ENCODE measurements at places on chromosomes 12 and 14.
A peak's percentile ranks its signal among the peaks of the same experiment; 100 is the strongest.

GRCh38 chr12:14828892-14829291 is 14.4 kb downstream of the ART4 start:
- no peak for DNase-seq

- DNase-seq = no peak
These were observed 310.9 kb downstream of the ADGRD1 start for GRCh38 chr12:131264635-131265034.

DNA sequence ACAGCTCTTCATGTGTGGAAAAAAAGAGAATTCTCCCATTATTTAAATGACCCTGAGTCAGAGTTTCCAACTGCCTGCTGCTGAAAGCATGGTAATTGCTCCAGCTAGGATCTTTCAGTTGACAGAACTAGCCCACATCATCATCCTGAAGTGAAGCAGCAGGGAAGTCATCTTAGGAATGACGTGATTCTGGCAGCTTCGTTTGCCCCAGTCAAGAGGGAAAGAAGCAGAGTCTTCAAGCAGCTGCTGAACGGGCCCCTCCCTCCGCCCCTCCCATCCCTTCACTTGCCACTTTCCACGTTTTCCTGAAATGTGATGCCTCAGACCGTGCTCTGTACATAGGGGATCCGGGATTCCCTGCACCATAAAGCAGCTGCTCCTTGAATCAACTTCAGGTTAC is 455.0 kb upstream of the TMEM132C start:
- DNase-seq = no peak

- DNase-seq = no peak
These were observed 307.5 kb downstream of the EMP1 start for GRCh38 chr12:13504074-13504473.

DNA sequence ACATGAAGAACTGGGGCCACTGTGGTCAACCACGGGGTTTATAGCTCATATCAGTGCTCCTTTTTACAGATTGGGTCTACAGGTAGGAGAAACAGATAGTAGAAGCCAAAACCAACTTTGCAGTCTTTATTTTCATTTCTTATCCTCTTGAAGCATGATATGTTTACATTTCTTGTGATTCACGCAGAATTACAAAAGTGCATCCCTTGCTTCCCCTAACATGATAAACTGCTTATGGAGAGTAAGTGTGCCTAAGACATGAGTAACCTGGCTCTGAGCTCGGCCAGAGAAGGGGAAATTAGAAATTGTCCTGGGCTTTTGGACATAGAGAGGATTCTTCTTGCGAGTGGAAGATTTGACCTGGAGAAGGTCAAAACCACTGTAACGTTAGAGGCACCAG is 18.4 kb downstream of the PWP1 start:
- DNase-seq = no peak

DNA sequence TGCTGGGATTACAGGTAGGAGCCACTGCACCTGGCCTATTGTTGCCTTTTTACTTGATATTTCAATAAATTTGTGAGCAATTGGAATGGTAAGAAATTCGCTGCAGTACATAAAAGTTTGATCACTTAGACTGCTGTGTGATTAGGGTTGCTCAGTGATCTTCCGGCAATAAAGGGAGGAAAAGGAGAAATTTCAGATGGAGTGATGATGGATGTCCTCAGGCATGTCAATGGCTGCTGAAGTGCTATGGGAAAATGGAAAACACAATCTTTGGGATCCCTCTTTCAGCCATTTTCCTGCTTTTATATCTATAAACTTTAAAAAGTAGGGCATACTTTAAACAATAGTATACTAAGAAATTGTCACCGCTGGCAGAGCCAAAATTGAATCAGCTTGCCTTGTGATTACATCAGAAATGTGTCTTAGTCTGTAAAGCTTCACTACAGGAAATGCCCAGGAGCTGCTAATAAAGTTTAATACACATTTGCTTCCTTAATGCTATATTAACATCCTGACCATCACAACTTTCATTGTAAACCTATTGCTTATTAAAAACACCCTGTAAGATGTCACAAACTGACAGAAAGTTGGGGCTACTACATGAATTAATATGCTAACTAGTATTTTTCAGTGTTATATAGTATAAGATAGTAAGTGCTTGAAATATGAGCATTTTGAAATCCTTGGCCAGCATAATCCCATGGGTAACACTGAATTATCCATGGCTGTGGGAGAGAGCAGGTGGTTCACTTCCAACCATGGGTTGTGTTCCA is 13.7 kb upstream of the FBXL14 start:
- no peak for DNase-seq

- no peak for DNase-seq
These were observed 214.2 kb downstream of the SUDS3 start for GRCh38 chr12:118590406-118591150.

GRCh38 chr12:128672893-128673292 is 150.9 kb downstream of the SLC15A4 start:
- DNase-seq = no peak

- peak; percentile 66 for DNase-seq
These were observed at the start of gene B3GNT4 for GRCh38 chr12:122203301-122204166. Gene B3GNT4, plus strand, starts transcription at chr12:122203709. Its CDS starts 910 bp downstream, at chr12:122204619.

GRCh38 chr14:68952531-68953195 is 26.4 kb downstream of the ACTN1 start:
- DNase-seq = no peak

- DNase-seq = no peak
These were observed 12.9 kb upstream of the TMBIM6 start for GRCh38 chr12:49728446-49728845.

GRCh38 chr12:18716236-18716635 is 21.6 kb downstream of the PLCZ1 start:
- no peak for DNase-seq

DNA sequence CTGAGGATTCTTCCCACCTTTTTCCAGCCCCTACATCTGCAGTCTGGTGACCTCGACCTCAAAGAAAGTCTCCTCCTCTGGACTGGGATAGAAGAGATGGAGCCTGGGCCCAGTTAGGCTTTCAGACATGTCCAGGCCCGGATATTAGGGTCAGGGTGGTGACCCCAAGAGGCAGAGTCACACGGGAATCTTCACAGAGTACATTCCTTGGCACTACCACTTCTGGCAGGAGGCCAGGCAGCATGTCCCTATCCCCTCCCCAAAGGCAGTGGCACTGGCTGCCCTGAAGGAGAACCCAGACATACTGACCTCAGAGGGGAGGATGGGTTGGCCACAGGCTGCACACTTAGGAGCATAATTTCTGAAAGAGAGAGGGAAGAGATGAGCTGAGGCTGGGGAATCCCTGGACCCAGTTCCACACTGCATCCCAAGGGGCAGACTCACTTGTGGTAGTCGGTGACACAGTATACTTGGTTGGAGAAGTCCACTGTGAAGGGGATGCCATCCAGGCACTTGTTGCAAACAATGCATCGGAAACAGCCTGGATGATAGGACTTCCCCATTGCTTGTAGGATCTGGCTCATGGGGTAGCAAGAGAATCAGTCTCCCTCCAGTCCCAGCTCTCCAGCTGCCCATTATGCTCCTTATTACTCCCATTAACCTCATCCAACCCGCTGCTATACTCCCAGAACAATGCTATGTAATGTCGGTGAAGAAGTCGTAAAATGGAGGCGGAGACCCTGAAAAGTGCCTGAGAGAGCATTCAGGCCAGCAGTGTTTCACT is 7.6 kb downstream of the AJUBA start:
- no peak for DNase-seq

DNA sequence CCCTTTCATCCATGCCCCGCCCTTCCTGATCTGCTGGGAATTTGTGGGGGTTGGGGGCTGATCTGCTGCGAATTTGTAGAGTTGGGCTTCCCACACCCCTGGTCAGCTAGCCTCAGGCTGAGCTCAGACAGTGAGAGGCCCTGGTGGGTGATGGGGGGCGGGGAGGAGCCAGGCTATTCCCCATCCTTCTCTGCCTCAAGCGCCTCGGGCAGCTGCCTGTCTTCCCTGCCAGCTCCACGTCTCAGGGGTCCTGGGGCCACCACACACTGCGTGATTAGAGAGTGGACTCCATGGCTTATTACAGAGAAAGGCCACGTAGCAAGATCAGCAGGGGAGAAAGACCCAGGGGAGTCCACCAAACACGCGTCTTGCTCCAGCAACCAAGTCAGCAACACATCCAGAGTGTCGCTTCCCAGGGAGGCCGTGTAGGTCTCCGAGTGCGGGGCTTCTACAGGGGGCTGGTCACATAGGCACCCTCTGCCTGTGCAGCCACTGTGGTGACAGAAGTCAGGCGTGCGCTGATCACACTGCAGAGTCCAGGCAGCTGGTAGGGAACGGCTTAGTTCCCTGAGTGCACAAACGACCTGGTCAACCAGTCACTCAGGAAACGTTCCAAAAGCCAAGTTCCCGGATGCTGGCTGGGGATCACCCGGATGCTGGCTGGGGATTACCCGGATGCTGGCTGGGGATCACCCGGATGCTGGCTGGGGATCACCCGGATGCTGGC is 254.4 kb upstream of the SFSWAP start:
- no peak for DNase-seq

- DNase-seq = no peak
These were observed 9.5 kb downstream of the PLEKHG3 start for GRCh38 chr14:64713677-64714076.

- no peak for DNase-seq
These were observed 239.4 kb downstream of the PAWR start for GRCh38 chr12:79451365-79451764.

- no peak for DNase-seq
These were observed 14.8 kb downstream of the LDHB start for GRCh38 chr12:21642707-21643389.

GRCh38 chr14:50321009-50321660 is 9.0 kb downstream of the DMAC2L start:
- peak; percentile 37 for DNase-seq

DNA sequence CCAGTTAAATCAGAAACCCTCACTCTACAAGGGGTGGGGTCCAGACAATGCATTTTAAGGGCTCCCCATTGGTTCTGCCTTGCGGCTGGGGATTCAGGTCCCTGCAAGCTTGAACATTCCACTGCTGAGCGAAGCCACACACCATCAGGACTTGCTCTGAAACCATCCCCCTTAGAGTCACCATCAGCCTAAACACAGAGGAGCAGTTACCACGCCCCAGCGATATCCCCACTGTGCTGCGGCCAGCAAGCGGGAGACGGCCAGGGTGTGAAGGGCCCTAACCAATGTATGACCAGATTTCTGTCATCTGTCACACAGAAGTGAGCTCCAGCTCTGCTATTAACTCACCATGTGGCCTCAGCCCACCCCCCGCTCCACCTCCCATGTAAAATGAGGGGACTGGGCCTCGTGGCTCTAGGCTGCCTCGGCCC is 29.7 kb downstream of the CCDC88C start:
- DNase-seq = no peak

- DNase-seq = no peak
These were observed 17.8 kb upstream of the PPP2R5C start for GRCh38 chr14:101743701-101744100.

DNA sequence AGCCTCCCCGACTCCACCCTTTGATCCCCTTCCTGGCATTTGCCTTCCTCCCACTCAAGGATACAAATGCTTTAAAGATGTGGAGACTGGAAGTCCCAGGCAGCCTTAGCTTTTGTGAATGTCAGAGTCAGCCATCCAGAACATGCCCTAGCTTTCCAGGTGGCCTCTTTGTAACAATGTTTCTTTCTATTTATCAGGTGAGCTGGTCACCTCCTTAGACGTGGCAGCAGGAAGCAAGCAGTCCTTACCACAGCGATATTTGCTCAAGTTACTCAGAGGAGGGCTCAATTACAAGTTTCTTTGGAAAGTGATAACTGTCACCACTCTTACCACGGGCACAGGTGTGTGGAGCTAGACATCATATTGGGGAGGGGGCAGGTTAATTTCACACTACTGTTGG is 4.9 kb downstream of the GALNT6 start:
- DNase-seq = no peak

DNA sequence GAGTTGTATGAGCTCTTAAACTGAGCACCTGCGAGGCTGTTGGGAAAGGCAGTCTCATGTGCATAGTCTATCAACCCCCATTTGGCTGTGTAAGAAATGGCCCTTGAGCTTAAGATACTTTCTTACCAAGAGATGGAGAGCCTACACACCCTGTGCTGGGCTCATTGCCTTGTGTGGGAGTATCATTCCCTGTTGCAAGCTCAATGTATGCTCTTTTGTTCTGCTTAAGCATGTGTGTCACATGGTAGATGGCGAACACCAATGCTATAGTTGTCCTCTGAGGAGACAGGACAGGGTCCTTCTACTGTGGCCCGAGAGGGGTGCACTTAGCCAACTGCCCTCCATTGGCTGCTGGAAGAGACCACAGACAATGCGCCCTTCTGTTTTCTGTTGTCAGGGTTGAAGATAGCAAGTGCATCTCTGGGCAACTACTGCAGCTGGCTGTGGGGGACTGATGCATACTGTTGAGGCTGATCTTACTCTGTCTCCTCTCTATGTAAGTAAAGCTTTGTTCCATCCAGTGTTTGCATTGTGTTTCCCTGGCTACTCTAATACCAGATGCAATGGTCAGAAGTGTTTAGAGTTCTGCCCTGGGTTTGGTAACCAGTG is 79.5 kb downstream of the PTPRB start:
- no peak for DNase-seq

- DNase-seq = no peak
These were observed 101.9 kb downstream of the SLC8A3 start for GRCh38 chr14:70086685-70087379.

- DNase-seq = no peak
These were observed 27.8 kb upstream of the AEBP2 start for GRCh38 chr12:19411234-19412204.

DNA sequence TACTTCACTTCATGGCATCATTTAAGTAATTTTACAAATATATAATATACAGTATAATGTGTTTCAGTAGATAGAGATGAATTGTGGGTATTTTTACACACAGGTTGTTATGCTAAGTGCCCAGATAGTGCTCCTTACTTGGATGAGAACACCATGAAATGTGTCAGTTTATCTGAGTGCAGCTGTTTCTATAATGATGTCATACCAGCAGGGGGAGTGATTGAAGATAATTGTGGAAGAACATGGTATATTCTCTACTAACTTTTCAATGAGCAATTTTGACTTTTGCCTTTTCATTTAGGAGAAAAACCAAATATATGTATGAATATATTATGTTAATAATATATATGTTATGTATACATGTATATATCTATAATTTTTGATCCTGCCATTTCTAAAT is 221.6 kb downstream of the LRRK2 start:
- DNase-seq = no peak

- DNase-seq = no peak
These were observed 260.8 kb downstream of the TTC8 start for GRCh38 chr14:89085231-89085731.

DNA sequence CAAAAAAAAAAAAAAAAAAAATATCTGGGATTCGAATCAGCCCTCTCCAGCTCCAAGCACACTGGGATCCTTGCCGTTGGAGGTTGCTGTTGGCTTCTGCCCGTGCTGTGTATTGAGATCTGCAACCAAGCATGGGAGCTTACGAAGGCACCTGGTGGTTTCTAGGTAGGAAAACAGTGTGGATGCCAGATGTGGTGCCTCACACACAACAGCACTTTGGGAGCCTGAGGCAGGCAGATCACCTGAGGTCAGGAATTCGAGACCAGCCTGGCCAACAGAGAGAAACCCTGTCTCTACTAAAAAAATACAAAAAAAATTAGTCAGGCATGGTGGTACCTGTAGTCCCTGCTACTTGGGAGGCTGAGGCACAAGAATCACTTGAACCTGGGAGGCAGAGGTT is 47.4 kb downstream of the ATF7 start:
- DNase-seq = no peak

All from T-helper 9 cell (primary cell).